ENCODE measurements at places on chromosomes 7 and 10.

GRCh38 chr7:11702938-11703337, 129.1 kb downstream of the THSD7A start:
- no peak for DNase-seq

GRCh38 chr7:75531359-75531821, 39.3 kb downstream of the SPDYE5 start:
- DNase-seq: no peak

DNA sequence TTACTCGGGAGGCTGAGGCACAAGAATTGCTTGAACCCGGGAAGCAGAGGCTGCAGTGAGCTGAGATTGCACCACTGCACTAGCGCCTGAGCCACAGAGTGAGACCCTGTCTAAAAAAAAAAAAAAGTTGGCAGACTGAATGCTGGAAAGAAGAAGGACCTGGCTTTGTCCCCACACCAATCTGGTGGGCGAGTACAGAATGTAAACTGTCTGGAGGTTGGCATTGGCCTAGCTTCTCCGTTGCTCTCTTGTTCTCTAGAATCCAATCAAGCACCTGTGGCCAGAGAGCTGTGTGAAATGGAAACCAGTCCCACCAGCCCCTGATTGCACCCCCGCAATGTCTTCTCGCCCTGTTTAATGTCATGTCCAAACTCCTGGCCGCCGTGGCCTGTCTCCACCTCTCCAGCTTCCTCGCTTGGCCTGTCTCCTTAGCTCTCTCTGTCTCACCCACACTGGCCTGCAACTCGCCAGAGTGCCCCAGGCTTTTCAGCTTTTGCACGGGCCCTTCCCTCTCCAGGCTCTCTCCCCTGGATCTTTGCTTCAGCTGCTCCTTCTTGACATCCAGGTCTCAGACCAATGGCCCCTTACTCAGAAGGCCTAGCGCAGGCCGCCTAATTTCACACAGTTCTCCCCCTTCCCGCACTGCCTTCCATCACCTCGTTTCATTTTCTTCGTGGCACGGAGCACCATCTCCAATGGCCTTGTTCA, 670 bp upstream of the AGK start:
- no peak for DNase-seq

DNA sequence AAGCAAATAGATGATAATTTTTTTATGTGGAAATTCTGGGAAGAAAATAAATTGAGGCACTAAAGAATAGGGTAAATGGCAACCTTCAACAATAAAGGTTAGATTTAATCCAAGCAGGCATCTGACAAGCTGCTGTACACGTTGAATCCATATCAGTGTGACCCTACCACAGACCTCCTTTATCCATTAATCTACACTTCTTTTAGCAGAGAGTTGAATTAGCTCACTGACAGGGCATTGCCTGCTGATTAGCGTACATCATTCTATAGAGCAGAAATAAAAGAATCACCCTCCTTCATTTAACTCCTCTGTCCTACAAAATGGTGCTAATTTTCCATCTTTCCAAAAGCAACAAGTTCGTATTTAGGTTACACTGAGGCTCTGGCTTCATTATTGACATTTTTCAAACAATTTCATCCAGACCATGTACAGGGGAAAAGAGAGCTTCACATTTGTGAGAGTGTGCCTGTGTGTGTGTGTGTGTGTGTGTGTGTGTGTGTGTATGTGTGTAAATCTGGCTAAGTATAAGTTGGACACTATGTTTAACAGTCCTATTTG, 356.0 kb downstream of the TFEC start:
- DNase-seq: no peak

GRCh38 chr7:94933256-94933990, 26.0 kb downstream of the PPP1R9A start:
- DNase-seq: no peak

Data from hematopoietic multipotent progenitor cell treated with erythropoietin and hydrocortisone succinate and interleukin-3 and kit ligand, for 17 days (in vitro differentiated cells).